ENCODE measurements at places on chromosomes 1 and 21.

DNA sequence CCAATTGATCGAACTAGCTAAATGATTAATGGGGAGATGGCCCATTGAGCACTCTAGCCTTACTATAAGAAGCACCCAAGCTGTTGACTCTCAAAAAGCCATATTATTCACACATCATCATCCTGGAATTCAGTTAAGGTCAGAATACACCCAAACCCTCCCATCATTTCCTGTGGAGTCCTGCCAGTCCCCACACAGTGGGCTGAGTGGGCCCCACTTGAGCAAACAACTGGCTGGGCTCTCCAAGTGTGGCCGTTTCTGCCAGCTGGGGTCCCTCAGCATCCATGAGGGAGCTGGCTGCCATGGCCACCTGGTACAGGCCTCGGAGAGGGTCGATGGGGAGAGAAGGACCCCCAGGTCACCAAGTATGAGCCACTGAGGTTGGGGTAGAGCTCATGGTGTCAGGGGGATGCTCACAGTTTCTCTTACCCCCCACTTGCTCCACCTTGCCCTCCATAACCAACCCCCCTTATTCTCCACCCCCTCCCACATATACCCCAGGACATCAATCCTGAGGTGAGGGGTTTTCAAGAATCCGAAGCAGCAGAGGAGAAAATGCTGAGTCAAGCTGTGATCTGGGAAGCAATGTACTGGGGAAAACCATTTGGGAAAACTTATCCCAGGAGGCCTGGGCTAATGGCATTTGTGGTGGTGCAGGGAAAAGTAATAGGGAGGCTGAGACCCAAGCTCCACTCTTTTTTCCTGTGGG is 60.3 kb downstream of the UBE2T start:
- DNase-seq = no peak

DNA sequence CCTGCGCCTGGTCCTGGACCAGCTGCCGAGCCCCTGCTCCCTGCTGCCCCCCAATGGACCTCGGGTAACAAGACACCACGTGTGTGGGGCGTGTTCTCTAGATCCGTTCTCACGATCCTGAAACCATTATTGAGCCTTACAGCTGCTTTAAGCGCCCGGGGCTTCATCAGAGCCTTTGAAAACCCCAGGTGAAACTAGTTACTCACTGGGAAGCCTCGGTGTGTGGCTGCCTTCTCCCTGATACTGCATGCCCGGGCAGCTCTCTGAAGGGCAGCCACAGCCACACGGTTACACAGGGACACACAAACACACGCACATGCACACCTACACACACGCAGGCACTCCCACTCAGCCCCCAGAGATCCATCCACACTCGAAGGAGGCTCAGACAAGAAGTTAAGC is 5.3 kb downstream of the HES2 start:
- DNase-seq = no peak

DNA sequence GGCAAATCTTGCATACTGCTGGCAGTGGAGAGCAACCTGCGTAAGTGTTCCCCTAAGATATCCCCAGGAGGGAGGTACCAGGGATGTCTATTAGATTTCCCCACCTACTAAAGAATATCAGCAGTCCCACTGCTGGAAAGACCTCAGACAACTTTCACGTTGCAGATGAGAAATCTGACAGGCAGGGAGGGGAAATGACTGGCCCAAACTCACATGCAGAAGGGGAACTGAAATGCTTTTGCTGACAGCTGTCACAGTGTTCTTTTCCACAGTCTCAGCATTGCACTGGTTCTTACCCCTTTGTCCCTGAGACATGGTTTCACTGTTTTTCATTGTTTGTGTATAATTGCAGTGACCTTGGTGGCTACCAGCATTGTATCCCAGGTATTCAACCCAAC is 84.8 kb upstream of the ATP1A1 start:
- no peak for DNase-seq

- no peak for DNase-seq
These were observed 7.3 kb upstream of the BARHL2 start for GRCh38 chr1:90724361-90724760.

GRCh38 chr1:78003070-78003746 is 1.5 kb upstream of the DNAJB4 start:
- DNase-seq = no peak

DNA sequence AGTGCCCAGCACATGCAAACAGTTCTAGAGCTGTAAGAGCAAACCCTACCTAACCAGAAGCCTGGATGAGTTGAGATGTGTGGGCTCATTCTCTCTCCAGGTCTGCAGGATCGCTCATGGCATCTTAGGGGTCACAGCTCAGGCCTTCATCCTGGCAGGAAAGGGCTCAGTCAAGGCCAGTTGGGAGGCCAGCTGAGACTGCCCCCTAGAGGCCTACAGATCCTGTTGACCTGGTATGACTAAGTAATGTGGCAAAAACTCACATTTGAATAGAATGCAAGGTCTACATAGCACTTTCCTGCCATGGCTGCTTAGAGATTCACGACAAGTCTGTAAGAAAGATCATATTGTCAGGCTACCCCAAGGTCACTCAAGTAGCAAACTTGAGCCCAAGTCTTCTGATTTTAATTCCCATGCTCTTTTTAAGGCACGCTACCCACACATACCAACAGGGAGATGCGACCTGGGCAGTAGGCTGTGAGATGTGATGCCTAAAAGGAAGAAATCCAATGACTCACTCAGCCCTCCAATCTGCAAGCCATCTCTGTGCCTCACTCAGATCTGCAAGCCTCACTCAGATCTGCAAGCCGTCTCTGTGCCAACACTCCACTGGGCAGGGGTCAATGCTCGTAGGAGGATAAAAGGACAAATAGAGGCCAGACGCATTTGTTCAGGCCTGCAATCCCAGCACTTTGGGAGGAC is 5.1 kb upstream of the CAPN8 start:
- peak; percentile 3 for DNase-seq

DNA sequence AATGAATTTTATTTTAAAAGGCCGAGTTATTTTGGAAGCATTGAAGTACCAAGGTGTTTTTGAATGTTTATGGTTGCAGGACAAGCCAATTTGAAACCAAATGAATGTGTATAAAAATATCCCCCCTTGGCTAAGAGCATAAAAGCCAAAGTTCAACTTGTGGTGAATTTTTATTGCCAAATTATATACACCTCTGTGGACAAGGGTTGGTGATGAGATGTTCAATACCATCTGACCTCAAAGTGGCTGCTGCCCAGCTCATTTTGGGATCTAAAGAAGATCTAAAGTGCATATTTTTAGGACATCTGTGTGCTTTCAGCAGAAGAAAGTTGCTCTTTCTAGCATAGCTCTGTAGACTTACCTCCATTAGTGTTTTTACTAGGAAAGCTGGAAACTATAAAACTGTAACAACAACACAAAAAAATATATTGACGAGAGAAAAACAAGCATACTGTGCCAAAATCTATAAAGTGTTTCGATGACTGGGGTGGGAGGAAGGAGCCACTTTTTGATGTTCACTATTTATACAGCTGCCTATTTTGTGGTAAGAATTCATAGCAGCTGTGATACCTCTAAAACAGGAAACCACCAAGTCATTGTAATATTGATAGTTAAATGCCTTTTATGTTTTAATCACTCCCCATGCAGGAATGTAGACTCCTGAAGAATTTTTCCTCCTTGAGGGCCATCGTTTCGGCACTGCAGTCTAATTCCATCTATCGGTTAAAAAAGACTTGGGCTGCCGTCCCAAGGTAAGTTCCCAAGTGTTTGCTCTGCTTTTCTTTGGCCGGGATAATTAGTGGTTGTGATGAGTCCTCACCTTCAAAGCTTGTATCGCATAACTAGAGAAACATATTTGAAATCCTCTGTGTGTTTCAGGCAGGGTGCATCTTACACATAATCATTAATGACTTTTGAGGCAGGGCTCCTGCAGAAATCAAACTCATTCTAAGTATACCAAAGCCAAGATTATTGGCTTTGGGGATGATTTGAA is 83.2 kb downstream of the RGL1 start:
- DNase-seq = no peak

DNA sequence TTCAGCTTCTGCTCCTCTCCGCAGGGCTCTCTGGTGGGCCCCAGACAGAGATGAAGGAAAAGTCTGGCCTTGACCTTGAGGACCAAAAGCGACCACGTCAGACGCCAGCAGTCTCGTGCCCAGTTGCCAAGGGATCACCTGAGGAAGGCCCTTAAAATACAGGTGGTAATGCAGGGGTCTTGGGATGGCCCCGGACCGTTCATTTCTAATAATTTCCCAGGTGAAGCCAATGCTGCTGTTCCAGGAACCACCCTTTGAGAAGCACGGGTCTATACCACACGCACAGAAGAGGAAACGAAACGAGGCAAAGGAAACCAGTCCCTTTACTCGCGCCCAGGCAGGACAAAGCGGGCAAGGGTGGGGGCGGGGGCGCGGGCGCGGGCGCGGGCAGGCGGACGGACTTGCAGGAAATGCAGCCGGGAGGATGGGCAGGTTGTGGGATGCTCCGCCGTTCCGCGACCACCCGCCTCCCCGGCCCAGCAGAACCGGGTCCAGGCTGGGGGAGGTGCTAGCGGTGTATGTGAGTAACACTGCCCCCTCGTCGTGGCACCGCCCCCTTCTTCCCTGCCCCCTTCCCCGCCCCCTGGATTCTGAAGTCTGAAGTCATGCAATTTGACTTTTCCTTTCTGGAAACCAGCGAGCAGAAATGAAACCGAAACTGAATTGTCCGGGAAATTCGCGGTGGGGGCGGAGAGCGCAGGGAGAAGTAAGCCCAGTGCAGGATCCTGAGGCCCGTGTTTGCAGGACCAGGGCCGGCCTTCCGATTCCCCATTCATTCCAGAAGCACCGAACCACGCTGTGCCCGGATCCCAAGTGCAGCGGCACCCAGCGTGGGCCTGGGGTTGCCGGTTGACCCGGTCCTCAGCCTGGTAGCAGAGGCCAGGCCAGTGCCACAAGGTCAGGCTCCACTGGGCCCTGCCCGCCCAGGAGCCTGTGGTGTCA is 5.8 kb upstream of the MX1 start:
- DNase-seq = peak; percentile 52

- no peak for DNase-seq
These were observed 14.8 kb downstream of the MT1HL1 start for GRCh38 chr1:236989290-236990051.

GRCh38 chr1:204997591-204998355 is 45.2 kb upstream of the CNTN2 start:
- no peak for DNase-seq

DNA sequence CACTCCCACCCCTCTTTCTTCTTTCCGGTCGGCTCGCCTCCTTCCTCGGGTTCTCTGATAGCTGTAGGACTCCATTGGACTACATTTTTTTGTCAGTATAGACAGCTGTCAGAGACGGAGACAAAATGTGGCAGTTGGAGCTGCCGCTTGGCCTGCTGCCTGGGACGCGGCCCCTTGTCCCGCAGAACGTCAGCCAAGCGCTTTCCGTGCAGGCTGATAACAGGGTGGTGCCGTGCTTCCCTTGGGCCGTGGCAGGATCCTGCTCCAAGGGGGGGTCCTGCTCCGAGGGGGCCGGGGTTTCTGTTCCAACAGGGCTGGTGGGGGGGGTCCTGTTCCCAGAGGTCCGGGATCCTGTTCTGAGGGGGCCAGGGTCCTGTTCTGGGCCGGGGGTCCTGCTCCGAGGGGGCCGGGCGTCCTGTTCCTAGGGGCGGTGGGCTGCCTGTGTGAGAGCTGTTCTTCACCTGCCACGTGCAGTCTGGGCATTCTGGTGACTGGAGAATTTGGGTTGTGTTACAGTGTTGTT is 4.9 kb downstream of the SKI start:
- no peak for DNase-seq

GRCh38 chr1:224639426-224639975 is 23.4 kb downstream of the CNIH3 start:
- DNase-seq = no peak

Data from NCI-H1105 treated with DMSO at 0.1 percent for 48 hours (cell line).